ENCODE measurements at places on chromosomes 7 and 10.

DNA sequence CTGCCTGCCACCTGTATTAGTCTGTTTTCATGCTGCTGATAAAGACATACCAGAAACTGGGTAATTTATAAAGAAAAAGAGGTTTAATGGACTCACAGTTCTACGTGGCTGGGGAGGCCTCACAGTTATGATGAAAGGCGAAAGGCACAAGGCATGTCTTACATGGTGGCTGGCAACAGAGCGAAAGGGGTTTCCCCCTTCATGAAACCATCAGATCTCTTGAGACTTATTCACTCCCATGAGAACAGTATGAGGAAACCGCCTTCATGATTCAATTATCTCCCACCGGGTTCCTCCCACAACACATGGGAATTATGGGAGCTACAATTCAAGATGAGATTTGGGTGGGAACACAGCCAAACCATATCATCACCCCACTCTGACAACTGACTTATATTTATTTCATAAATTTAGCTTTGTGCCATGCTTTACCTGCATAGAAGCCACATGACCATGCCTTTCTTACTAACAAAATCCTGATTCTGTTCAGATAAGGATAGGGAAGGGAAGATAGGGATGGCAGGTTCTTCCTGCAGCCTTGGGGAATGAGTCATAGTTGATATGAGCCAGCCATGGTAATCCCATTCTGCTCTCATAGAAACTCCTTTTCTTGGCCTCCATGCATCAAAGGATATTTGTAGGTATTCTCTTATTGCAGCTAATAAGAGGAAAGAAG, 191.3 kb upstream of the AGK start:
- DNase-seq: no peak

DNA sequence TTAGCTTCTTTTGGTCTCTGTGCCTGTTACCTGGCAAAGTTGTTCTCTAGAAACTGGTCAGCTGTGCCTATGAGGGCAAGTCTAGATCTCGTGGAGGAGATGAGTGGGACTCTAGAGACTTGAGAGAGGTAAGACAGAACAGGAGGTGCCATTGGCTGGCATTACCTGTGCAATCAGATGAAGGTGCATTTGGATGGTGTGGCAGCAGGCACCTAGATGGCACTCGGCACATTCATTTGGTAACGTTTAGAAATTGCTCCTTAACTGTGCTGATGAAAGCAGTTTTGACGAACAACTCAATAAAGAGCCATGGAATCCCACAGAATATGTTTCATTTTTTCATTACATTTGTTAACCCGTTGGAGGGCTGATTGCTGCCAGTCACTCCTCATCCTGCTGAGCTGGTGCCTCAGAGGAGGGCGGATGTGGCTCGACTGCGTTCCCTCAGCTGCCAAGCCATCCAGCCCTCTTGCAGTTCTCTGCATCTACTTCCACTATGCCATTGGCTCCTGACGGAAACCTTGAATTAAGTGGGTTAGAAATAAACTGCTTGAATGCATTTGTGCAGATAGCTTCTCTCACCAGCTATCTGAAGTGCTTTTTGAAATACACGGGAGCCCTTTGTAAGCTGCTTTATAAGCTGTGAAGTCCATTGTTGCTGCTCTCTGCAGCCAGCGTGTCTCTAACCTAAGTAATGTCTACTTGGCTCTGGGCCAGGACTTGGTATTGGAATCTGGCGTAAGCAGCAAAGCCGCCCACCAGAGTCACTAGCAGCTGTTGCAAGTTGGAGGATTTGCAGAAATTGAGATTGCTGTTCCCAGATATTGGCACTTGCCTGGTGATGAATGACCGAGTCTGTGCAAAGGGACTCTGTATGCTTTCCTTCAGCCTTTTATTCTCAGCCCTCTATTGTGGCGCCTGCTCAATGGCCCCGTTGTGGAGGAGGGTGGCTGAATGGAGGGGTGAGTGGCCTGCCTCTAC, 87.4 kb downstream of the LRRC4 start:
- no peak for DNase-seq

DNA sequence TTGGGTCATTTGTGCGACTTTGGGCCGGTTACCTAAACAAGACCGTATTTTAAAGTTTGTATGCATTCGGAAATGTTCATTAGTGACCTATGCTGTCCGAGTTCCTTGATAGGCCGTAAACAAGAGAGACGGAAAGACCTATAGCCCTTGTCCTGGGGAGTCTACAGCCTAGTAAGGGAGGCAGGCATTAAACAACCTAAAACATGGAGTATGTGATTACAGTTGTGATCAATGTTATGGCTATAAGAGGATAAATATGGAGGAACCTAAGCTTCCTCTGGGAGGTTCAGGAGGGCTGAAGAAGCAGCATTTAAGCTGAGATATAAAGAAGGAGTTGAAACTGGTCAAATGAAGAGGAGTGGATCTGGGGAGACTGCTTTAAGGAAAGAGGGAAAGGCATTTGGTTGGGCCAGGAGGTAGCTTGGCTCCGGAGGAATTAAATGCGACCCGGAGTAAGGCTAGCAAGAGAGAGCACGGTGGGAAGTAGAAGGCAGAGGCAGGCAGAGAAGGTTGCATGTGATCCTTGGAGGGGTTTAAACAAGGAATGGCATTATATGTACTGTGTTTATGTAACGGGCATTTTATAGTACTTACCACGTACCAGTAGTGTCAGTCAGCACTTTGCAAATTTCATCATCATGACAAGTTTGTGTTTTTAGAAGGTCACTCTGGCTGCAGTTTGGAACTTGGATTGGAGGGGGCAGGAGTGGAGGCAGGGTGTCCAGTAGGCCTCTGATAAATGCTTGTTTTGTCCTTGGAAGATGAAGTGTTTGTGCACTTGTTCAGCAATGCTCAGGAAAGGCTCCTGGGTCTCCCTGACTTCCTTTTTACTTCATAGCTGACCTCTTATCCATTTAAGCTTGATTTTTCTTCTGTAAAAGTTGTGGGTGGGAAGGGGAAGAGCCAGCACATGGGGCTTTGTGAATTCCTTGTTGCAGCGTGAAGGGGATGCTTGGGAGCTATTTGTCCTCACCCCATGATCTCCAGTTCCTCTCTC, 1.0 kb upstream of the AVPI1 start:
- DNase-seq: no peak

DNA sequence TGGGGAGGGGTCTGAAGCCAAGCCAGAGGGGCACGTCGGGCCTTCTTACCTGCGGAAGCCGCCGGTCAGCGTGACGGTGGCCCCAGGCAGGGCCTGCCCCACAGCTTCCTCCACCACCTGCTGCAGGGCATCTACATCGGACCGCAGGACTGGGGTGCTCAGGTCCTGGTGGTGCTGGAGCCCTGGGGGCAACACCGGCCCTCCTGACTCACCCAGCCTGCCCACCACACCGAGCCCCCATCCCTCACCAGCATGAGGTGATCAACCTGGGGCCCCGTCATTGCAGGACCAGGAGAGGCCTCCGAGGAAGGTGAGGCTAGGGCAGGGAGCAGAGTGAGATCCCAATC, 8.0 kb downstream of the POLM start:
- DNase-seq: no peak

DNA sequence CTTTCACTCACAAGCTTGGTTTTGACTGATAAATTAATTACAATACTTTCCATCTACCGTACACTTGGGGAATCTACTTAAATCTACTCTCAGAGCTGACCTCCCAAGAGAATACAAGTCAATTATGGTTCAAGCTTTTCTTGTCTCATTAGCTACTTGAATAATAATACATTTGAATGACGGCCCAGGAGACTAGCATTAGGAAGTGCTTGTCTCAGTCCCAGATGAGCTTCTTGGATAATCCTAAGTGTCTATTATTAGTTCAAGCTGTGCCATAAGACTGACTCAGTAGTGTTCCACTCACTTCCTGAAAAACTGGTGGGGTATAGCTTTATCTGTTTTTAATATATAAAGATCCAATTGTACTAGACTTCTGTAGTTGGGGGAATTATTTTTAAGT, 100.2 kb downstream of the GNAT3 start:
- no peak for DNase-seq

DNA sequence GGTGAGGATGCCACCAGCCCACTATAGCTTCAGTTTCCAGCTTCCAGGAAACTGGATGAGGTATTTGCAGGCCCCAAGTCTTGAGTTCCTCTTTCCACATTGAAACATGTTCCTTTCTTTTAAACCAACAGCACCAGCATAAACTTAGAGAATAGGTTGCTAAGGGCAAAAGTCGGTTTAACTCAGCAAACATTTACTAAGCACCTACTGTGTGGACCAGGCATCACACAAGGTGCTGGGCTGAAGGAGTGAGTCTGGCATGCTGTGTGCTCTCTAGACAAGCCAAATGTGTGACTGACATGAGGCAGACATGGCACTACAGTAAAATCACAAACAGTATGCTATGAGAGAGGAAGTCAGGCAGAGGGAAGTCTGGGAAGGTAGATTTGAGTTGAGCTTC, 11.0 kb upstream of the RASSF4 start:
- no peak for DNase-seq

GRCh38 chr7:134694299-134694698, 47.6 kb downstream of the BPGM start:
- peak; percentile 47 for DNase-seq

Data from NAMALWA (cell line).